Activated T-helper 1 cell treated with anti-CD3 and anti-CD28 coated beads, Interleukin-12 subunit alpha, Interleukin-12 subunit beta, Interleukin-2, Interleukin-4 antibody, amounts not matched to agents 30 ng/mL and 10 ng/mL and 1 ng/mL, durations not matched to agents 14 hours and 24 hours and 36 hours (primary cell): ENCODE measurements at places on chromosomes 3 and 15.

DNA sequence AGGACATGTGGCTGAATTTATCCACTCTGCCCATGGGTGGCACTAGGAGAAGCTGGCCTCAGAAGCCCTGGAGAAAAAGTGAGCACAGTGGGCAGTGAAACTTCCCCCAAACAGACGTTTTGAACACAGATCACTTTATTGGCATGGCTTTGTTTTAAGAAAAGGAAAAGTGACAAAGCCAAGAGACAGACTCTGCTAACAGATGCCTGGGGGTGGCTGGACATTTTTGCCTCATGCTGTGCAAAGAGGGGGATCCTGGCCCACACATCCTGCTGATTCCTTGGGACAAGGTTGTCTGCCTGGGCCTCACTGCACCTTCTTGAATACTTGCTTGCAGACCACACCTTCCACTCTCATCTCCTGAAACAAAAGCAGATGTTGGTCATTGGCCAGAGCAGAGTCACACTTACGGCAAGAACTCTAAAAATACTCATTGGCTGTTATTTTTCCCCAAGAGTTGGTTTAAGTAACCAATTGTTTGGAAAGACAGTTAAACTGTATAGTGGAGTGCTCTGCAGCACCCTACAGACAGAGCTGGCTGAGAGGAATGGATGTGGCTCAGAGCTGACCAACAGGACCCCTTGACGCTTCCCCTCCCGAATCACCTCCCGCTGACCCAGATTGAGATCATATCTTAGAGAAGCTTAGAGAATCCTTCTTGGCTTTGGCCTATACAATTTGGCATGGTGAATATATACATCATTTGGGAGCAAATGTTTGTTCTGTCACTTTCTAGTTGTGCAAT lies 22.0 kb downstream of the RBP1 start:
- no peak overlapping the region for H3K4me3 ChIP-seq
- no peaks in the 10 kb centered on the region for H3K36me3 ChIP-seq
- H3K27me3 ChIP-seq, result no peaks in the 10 kb centered on the region
- DNase-seq, result no peak
- H3K4me1 ChIP-seq, result no peaks in the 10 kb centered on the region

- peak overlapping the region; percentile 24 for H3K27ac ChIP-seq
- peak overlapping the region; percentile 52 for H3K4me3 ChIP-seq
- H3K36me3 ChIP-seq, result no peaks in the 10 kb centered on the region
- peaks cover 22% of the 10 kb centered on the region for H3K4me1 ChIP-seq
- no peak for DNase-seq
- H3K27me3 ChIP-seq, result peaks cover 16% of the 10 kb centered on the region
These were observed 13.6 kb upstream of the HRH1 start for GRCh38 chr3:11140713-11141104.

GRCh38 chr3:36866368-36866767 lies 78.5 kb downstream of the TRANK1 start:
- H3K4me3 ChIP-seq, result no peak overlapping the region
- peaks cover 20% of the 10 kb centered on the region for H3K36me3 ChIP-seq
- no peak for DNase-seq
- peaks cover 11% of the 10 kb centered on the region for H3K4me1 ChIP-seq
- no peak overlapping the region for H3K27ac ChIP-seq

DNA sequence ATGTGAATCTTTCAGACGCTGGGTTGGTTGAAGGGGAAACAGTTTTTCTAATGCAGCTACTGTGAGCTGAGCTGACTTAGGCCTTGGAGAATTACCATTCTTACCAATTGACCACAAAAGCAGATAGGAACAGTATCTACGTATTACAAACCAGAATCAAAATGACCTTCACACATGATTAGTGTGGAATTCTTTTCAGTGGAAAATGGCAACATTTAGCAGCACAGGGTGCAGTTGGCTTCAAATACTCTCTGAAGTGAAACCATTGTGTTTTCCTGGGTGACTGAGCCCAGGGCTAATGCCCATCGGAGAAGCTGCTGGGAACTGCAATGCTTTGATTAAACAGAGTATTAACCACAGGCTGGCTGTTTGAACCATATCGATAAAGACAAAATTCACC lies 40.2 kb upstream of the GOLGA8J start:
- H3K4me3 ChIP-seq, result no peak overlapping the region
- no peaks in the 10 kb centered on the region for H3K36me3 ChIP-seq
- no peak overlapping the region for H3K27ac ChIP-seq
- H3K27me3 ChIP-seq, result no peaks in the 10 kb centered on the region

DNA sequence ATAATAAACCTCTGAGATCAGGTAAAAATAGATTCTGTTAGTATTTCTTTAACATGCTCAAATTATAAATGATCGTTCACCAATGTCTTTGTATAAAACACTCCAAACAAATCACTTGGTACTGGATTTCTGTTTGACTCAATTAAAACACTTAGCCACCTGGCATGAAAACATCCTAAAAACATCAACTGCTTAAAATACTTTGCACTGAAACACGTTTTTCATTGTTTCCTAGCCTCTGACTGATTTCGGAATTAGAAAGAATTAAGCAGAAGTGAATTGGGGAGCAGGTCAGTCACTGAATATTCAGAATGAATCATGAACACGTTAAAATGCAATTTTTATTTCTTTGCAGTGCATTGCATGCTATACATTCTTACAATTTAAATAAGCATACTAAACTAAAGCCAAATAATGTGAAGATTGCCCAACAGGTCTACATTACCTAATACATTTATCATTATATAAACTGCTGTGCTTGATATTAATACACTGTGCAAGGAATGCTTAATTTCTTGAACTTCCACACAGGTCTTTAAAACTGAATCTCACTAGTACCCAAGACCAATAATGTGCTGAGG lies 1.6 kb downstream of the THRB start:
- H3K27me3 ChIP-seq, result peaks cover 52% of the 10 kb centered on the region
- no peaks in the 10 kb centered on the region for H3K4me1 ChIP-seq
- no peak overlapping the region for H3K4me3 ChIP-seq
- no peak overlapping the region for H3K27ac ChIP-seq
- no peak for DNase-seq

DNA sequence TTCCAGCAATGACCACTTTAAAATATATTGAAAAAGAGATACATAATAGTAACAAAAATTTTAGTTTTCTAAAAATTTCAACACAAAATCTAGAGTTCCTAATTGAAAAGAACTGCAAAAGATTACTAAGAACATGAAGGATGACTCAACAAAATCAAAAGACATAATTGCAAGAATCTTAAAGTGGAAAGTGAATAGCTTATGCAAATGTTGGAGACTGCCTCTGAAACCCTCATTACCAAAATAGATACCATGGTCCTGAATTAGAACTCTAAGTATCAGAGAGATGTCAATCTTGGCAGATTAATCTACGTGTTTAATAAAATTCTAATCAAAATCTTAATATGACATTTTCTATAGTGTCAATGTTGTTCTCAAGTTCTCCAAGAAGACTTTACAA lies 60.7 kb upstream of the SGO1 start:
- DNase-seq, result no peak
- H3K27me3 ChIP-seq, result peaks cover 1% of the 10 kb centered on the region
- no peak overlapping the region for H3K4me3 ChIP-seq
- no peaks in the 10 kb centered on the region for H3K4me1 ChIP-seq
- no peak overlapping the region for H3K27ac ChIP-seq

DNA sequence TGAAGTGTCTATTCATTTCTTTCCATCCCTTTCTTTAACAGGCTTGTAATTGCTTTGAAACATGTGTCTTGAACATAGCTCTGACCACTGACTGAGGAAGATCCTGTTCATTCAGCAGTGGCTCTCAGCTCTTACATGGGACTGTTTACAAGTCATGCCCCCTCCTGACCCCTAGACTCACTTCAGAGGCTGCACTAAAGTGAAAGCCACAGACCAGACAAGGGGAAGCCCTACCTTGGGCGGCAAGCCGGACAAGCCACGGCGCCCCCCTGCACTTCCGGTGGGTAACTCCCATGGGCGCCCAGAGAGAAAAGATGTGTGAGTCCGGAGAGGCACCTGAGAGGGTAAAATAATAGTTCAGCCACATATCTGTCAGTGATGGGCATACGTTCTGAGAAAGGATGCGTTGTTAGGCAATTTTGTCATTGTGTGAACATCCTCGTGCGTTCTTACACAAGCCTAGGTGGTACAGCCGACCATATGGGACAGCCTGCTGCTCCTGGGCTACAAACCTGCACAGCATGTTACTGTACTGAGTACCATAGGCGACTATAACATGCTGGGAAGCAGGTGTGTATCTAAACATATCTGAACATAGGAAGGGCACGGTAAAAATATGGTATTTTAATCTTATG lies 116.2 kb downstream of the CHSY1 start:
- DNase-seq, result no peak
- H3K4me3 ChIP-seq, result peak overlapping the region; percentile 9
- peaks cover 41% of the 10 kb centered on the region for H3K4me1 ChIP-seq
- H3K36me3 ChIP-seq, result no peaks in the 10 kb centered on the region

- no peak for DNase-seq
- H3K4me3 ChIP-seq, result no peak overlapping the region
- no peak overlapping the region for H3K27ac ChIP-seq
These were observed 5.7 kb upstream of the CHRNA3 start for GRCh38 chr15:78626381-78626995.

DNA sequence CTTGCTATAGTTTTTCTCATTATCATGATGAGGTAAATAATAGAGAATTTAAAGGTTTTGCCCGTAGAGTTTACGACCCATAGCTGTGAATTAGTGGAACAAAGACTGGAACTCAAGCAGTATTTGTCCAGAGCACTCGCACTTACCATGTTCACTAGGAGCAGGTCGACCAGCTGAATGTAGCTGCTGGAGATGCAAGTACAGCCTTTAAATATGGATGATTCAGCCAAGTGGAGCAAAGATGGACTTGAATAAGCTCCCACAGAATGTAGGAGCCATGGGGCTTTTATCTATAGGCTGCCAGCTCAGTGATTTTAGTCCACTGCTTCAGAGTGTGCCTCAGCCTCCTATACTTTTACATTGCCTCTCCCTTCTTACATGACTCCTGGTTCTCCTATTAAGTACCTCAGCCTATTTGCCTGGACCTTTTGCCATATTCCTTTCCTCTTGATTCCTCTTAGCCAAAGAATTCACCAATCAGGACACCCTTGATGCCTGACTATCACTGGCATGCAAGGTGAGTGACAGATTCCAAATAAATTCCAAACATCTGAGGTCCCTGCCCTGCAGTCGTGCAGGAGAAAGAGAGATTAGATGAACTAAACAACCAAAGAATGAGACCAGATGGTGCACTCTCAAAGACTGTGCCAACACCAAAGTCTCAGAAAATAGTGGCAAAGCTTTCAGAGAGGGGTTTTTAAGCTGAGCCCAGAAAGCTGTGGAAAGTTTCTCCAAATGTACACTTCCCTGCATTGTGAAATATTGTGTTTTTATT lies 3.9 kb downstream of the MKRN3 start:
- H3K36me3 ChIP-seq, result no peaks in the 10 kb centered on the region
- H3K4me3 ChIP-seq, result no peak overlapping the region
- no peaks in the 10 kb centered on the region for H3K27me3 ChIP-seq
- H3K4me1 ChIP-seq, result no peaks in the 10 kb centered on the region
- no peak overlapping the region for H3K27ac ChIP-seq

DNA sequence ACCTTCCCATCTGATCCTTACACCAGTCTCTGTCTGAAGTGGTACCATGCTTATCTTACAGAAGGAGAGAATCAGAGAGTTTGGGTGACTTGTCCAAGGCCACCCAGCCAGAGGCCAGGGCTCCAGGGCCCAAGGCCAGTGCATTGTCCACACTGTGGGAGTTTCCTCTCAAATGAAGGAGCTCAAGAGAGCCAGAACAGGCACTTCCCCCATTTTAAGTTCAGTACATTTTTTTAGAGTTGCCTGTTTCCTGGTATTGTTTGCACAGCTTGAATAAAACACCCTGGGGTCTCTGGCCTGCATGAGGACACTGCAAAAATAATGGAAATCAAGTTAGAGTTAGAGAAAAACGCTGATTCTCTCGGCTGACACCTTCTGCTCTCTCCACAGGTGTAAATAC lies 284.0 kb downstream of the SQOR start:
- H3K27me3 ChIP-seq, result no peaks in the 10 kb centered on the region
- DNase-seq, result no peak
- no peaks in the 10 kb centered on the region for H3K4me1 ChIP-seq
- no peak overlapping the region for H3K27ac ChIP-seq
- H3K36me3 ChIP-seq, result no peaks in the 10 kb centered on the region

- H3K4me1 ChIP-seq, result no peaks in the 10 kb centered on the region
- H3K36me3 ChIP-seq, result no peaks in the 10 kb centered on the region
- no peak overlapping the region for H3K27ac ChIP-seq
- peaks cover 27% of the 10 kb centered on the region for H3K27me3 ChIP-seq
These were observed 9.2 kb upstream of the TMEM212 start for GRCh38 chr3:171833789-171834460.

DNA sequence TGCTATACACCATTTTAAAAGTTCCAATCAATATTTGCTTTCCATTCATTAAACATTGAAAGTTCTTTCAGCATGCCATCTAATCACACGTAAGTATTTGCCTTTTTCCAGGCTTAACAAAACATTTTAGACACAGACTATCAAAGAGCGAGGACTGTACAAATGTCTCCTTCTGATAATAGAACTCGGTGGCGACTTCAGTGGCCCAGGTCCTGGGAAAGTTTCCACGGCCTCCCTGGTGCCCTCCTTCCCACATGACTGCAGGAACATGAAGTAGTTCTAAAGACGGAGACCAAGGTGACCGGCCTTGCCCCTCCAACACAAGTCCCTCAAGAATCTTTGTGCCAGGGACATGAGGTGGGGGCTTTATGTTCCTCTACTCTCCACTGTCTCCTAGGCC lies 174.6 kb upstream of the KBTBD8 start:
- no peak for DNase-seq
- H3K36me3 ChIP-seq, result no peaks in the 10 kb centered on the region
- no peak overlapping the region for H3K4me3 ChIP-seq

- H3K4me1 ChIP-seq, result no peaks in the 10 kb centered on the region
- no peaks in the 10 kb centered on the region for H3K36me3 ChIP-seq
- H3K27me3 ChIP-seq, result no peaks in the 10 kb centered on the region
- DNase-seq, result no peak
- H3K4me3 ChIP-seq, result no peak overlapping the region
- no peak overlapping the region for H3K27ac ChIP-seq
These were observed 228.8 kb downstream of the OCA2 start for GRCh38 chr15:27870320-27870719.

DNA sequence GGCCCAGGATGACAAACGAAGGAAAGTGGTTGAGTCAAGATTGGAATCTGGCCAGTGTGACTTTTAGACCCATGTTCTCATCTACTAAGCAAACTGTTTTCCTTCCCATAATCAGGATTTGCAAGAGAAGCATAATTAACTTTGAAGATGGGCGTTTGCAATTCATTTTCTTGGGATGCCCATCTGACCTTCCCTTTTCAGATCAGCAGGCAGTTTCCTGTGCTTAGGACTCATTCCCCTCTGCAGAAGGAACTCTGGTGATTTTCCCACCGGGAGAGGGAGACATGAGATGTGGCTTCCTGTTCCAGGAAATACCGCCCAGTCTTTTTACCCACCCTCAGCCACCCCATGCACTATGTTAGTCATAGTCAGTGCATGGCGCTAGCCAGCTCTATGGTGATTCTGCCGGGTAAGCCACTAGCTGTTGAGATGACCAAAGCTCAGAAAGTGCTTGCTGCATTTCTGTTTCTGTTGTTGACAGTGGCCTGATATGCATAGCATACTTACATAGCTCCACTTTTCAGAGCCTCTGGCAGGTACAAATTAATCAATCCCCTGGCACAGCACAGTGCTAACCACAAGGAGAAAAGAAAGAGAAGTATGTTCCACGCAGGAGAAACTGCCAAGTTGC lies 129.4 kb downstream of the VGLL4 start:
- H3K27me3 ChIP-seq, result no peaks in the 10 kb centered on the region
- peaks cover 10% of the 10 kb centered on the region for H3K4me1 ChIP-seq
- no peak overlapping the region for H3K4me3 ChIP-seq
- no peak for DNase-seq
- H3K27ac ChIP-seq, result no peak overlapping the region
- no peaks in the 10 kb centered on the region for H3K36me3 ChIP-seq

GRCh38 chr3:129654131-129654530 lies 47.7 kb upstream of the PLXND1 start:
- H3K4me1 ChIP-seq, result peaks cover 22% of the 10 kb centered on the region
- no peak for DNase-seq
- no peak overlapping the region for H3K27ac ChIP-seq
- no peaks in the 10 kb centered on the region for H3K36me3 ChIP-seq
